ENCODE measurements at places on chromosomes 16 and 17.
A peak's percentile ranks its signal among the peaks of the same experiment; 100 is the strongest.

DNA sequence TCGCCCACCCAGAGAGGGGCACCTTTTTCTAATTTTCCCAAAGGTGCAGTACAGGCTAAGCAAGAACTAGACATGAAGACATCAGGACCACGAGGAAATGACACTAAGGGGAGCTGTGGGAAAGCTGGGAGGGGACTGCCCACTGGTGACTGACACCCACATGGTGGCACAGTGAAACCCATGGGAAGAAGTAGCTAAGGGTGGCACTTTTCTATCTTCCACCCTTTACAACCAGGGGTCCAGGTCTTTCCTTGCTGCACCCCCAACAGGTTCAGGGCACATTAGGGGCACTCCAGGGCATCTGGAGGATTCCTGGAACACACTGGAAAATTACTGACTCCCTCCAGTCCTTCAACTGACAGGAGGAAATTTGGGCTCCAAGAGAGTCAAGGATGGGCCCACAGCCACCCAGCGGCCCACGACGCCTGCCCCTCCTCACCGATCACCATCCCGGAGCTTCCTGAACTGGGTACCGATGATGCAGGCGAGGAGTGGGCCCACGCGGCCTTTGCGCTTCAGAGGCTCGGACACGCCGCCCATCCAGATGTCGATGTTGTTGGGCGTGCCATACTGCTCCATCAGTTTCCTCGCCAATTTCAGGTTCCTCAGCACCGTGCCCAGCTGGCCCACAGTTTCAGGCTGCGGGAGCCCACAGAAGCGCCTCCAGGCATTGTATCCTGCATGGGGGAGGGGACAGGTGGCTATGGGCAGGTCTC is 9.4 kb downstream of the MPO start:
- DNase-seq, result no peak

- no peak for DNase-seq
Measured at GRCh38 chr16:16126896-16127295, 96.4 kb downstream of the ABCC6 start.

- DNase-seq, result no peak
Measured at GRCh38 chr16:57916735-57917438, 54.0 kb downstream of the CNGB1 start.

- peak; percentile 66 for DNase-seq
Measured at GRCh38 chr17:68291836-68292688, 767 bp downstream of the ARSG start.

DNA sequence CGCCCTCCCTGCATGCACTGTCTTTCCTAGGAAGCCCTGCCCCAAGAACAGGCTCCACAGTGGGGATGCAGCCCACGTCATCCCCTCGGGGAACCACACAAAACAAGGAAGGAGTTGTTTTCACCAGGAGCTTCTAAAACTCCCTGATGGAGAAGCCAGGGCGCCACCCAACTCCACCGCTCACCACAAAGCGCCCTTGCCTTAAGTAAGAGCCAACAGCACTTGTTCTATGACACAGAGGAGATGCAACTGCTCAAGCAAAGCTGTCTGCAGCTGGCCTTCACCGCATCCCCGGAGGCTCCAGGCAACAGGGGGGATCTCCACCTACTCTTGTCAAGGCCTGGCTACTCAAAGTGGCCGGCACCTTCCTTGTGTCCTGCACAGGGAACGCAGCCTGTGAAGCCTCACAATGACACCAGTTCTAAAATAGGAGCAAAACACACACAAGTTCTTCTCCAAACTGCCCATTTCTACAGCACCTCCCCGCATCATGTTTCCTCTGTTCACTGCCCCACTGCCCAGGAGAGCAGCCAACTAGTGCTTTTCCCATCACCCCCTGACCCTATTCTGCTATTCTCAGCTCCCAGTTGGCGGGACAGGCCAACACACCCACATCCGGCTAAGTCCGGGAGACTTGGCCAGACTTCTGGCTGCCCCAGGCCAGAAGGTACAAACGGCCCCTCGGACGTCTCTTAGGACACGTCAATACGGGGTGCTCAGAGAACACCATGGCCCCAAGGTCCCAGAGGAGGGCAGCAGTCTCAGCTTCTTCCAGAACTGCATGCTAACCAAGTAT is 24.2 kb downstream of the MPG start:
- no peak for DNase-seq

DNA sequence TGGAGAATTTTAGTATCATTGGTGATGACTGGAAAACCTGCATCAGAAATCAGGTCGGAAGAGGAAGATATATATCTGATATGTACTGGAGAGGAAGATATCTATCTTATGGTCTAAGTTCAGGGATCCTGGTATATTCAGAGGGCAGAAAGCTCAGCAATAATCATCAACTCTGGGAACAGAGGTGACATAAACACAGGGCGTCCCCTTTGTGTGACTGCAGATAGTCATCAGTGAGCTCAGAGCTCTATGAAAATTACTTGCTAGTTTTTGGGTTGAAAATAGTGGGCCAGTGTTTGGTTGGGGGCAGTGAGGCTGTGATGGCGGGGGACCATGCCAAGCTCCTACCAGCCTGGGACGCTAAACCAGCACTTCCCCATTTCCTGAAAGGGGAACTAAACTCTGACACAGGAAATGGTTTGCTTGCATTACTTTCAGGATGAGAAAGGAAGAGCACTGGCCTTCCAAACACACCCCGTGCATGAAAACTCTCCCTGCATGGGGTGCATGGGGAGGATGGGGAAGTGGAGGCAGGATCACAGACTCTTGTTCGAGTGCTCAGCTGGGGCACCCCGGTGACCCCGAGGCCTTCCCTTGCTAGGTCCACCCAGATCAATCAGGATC is 15.8 kb downstream of the NOD2 start:
- DNase-seq, result peak; percentile 31

- DNase-seq, result no peak
Measured at GRCh38 chr16:22813948-22814710, at the start of gene HS3ST2. HS3ST2 (plus strand) TSS chr16:22814162; CDS start chr16:22814611, 449 bp downstream.

DNA sequence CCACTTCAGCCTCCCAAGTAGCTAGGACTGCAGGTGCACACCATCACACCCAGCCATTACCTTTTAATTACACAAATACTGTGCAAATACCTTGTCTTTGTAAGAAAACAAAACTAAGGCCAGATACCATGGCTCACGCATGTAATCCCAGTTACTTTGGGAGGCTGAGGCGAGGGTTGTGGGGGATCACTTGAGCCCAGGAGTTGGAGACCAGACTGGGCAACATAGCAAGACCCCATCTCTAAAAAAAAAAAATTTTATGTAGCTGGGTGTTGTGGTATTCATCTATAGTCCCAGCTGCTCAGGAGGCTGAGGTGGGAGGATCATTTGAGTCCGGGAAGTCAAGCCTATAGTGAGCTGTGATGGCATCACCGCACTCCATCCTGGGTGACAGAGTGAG is 151.6 kb downstream of the CLEC16A start:
- DNase-seq, result no peak

DNA sequence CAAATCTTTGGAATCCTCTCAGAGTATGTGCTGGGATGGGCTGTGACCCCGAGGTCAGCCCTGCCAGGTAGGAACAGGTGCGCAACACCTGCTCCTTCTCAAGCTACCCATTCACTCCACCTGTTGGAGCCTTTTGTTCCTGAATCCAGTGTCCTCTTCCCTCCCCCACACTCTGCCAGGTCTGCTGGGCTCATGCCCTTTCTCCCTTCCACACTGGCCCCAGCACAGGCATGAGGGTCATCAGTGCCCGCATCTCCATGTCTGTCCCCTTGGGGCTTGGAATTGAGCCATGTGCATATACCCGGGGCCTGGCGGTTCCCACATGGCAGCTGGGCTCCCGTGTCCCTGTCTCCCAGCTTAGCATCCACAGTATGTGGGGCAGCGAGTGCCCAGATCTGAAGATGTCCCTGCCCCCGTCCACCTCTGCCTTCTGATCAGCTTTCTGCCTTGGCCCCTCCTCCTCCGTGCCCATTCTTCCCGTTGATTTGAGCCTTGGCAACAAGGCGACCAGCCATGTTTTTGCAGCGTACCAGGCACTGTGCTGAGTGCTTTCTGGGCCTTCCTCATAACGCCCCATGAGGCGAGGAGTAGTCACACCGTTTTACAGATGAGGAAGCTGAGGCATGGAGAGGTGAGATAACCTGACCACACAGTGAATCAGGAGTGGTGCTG is 102.2 kb downstream of the RAP1GAP2 start:
- no peak for DNase-seq

DNA sequence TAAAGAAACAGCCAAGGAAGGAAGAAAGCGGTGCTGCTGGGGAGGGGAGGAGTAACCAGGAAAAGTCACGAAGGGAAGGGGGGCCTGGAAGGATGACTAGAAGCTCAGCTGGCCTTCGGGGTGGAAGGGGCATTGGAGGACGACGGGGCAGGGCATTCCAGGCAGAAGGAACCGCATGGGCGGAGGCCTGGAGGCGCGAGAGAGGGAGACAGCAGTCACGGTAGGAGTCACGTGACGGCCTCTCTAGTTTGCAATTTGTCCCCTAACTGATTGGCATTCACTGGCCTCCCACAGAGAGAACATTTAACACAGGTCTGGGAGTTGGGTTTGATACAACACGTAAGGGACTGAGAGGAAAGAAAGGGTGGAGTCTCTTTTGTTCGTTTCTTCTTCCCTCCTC is 63.9 kb downstream of the RTN4RL1 start:
- DNase-seq, result no peak

DNA sequence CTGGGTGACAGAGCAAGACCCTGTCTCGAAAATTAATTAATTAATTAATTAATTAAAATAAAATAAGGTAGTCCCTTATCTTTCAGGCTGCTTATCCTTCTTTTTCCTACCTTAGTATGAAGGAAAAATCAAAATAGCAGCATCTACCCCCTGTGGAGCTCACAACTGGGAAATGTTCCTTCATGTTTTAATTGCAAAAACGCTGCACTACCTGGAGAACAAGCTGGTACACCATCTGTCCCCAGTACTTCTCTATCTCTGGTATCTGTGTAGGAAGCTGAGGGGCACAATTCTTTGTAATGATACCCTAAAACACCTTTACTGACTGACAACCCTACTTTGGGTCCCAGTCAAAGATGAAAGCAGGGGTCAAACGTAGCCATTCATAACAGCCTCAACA is 55.1 kb upstream of the MNT start:
- no peak for DNase-seq

DNA sequence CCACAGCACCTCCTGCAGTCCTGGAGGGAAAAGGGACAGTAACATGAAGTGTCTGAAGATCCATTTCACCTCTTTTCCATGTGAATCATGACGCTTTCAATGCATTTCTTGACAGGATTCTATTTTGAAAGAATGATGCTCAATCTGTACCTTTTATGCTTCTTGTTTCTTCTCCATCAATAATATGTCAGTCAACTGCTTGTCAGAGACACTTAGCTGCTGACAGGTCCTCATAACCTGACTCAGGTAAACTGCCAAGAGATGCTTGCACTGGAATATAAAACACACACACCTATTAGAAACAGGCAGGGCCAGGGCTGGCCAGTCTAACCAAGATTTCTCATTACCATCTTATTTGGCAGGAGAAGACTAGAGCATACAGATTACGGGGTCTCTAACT is 21.6 kb downstream of the ZSWIM7 start:
- no peak for DNase-seq

DNA sequence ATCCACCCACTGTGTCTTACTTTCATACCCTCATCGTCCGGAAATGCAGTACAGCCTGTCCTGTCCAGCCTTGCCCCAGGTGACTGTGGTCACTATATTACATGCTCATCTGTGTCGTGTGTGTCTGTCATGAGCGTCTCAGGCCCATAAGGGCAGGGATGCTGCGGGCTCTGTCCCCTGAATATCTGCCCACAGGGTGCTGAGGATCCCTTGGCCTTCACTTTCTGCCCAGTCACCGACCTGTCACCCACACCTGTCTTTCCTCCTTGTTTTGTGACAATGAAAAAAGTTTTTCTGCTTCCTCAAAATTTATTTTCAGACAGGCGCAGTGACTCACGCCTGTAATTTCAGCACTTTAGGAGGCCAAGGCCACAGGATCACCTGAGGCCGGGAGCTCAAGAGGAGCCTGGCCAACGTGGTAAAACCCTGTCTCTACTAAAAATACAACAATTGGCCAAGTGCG is 1.4 kb upstream of the CTRB1 start:
- DNase-seq, result no peak

- no peak for DNase-seq
Measured at GRCh38 chr16:69093974-69094373, 11.5 kb upstream of the HAS3 start.

GRCh38 chr17:35898283-35899070 is 18.3 kb upstream of the CCL5 start:
- no peak for DNase-seq

- no peak for DNase-seq
Measured at GRCh38 chr17:34009912-34010311, 245.2 kb upstream of the CCL2 start.

DNA sequence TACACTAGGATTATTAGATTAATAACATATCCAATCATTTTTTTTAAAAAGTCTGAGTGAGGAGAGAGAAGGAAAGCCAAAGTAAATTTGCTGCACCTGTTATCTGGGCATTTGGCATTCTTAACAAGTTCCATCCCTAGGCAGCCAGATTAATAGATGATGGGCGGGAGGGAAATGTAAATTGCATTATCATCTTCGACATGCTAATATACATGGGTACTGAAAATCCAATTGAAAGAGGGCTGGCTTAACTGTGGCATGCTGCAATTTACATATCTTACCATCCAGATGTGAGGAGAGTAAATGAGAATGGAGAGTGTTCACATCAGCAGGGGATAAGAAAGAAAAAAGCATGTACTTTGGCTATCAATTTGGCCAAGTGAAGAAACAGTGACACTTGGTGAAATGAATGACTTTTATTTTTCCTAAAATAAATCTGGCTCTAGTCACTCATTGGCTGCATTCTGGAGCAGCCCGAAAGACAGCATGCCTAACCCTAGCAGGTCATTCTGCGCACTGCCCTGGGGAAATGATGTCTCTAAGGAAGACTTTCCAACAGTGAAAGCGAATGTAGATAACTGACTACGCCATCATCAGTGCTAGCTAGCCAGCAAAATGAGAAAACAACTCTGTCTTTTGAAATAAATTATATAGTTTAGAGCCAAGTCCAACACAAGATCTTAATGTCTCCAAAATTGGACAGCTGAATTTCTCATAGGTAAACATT is 57.9 kb downstream of the HYDIN start:
- DNase-seq, result no peak

DNA sequence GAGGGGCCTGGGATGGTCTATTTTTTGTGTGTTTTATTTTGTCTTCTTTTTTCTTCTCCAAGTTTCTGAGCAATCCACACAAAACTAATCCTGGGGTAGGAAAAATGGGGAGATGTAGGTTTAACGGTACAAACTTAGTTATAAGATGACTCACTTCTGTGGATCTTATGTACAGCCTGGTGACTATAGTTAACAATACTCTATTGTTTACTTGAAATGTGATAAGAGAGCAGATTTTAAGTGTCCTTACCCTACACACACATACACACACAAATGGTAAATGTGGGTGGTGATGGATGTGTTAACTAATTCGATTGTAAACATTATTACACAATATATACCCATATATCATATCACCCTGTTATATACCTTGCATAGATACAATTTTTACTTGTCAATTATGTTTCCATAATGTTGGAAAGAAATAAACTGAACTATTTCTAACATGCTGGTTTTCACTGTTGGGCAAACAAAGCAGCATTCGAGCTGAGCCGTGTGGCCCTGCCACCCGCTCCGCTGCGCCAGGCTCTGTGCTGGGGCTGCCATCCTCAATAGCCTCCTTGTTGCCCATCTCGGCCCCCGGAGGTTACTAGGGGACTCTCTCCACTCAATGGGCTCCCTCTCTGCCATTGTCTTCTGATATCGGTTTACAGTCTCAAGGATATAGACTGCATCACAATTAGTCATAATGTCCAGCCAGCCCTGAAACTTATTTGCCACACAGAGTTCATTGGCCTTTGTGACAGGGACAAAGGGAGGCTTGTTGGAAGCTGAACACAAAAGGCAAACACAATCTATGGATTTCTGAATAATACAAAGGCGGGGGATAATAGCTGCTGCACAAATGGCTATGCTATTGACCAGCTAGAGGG is 380.3 kb upstream of the MAF start:
- no peak for DNase-seq
